ENCODE measurements at places on chromosomes 4 and X.
A peak's percentile ranks its signal among the peaks of the same experiment; 100 is the strongest.

DNA sequence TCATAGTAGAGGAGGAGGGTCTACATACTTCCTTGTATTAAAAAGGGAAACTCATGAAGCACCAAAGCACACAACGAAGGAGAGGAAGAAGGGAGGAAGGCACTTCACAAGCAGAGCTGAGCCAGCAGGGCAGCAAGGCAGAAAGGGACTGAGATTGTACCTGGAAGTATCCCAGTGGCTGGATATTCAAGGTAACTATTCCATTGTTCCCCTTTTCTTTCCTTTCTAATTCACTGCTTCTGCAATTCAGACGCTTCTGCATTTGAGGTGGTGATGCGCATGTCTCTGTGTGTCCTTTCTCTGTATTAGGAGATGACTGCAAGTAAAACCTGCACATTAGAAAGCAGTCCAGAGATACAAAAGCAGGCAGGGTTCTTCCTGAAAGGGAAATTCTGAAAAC lies 54.9 kb downstream of the UBQLN2 start:
- no peak for DNase-seq

DNA sequence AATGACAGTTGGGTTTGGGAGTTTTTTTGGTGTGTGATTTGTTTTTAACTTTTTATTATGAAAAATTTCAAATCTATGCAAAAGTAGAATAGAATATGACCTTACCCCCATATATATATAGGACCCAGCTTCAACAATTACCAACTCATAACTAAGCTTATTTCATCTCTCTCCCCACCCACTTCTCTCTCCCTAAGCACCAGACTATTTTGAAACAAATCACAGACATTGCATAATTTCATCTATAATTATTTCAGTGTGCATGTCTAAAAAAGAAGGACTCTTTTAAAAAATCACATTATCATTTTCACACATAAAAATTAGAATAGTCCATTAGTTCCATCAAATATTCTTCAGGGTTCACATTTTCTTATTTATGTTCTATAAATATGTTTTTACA lies 28.3 kb upstream of the NKX6-1 start:
- DNase-seq, result no peak

GRCh38 chrX:102684772-102685520 lies 27.3 kb upstream of the GPRASP2 start:
- DNase-seq, result no peak

DNA sequence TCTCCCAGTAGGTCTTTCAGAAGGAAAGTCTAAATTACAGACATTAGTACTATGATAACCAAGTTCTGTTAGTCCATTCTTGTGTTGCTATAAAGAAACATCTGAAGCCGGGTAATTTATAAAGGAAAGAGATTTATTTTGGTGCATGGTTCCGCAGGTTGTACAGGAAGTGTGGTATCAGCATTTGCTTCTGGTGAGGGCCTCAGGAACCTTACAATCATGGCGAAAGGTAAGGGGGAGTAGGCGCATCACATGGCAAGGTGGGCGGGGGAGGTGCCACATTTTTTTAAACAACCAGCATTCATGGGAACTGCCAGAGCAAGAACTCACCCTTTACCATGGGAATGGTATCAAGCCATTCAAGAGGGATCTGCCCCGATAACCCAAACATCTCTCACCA lies 26.2 kb upstream of the USP46 start:
- no peak for DNase-seq

DNA sequence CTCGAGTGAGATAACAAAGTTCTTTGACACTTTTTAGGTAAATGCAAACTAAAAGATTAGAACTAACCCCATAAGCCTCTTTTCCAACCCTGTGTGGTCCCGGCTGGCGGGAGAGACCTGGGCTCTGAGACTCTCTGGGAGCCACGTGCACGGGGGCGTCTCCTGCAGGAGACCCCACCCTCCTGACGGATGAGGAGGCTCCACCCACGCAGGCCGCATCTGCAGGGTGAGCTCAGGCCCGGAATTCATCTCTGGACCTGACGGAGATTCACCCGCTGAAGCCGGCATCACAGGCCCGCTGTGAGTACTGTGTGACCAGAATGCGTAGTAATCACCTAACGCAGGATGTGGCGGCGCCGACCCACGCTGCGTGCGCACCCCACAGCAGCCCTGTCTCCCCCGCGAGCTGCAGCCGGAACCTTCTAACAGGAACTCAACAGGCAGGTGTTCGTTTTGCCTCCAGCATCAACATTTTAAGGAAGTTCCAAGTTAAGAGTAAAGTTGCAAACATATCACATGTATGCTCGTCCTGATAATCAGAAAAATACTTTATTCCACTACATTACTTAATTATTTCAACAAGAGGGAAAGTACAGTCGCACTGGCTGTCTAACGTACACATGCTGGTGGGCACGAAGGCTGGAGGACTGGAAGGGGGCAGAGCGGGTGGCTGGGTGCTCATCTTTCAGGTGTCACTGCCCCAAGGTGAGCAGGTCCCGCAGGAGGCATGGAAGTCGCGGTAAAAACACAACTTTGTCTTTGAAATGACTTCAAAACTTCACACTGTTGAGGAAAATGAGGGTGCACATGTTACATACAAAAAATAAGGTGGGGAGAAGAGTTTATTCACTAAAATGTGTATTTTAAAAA lies 44.5 kb downstream of the FGFRL1 start:
- DNase-seq, result peak; percentile 65

DNA sequence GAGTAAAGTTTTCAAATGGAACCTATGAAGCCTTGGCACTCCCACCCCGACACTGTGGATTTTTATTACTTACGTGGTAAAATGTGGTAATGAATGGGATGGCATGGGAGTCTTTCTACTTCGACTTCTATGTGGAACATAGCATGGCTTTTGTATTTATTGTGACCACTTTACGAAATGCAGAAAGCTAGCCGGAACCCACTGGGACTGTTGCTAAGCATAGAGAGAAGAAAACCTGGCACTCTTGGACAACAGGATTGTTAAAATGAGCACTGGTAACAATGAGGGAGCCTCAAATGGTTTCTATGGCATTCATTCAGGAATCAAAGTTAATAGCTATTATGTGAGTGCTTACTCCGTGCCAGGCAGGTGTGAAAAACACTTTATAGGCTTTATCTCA lies 113.3 kb downstream of the PDS5A start:
- no peak for DNase-seq

DNA sequence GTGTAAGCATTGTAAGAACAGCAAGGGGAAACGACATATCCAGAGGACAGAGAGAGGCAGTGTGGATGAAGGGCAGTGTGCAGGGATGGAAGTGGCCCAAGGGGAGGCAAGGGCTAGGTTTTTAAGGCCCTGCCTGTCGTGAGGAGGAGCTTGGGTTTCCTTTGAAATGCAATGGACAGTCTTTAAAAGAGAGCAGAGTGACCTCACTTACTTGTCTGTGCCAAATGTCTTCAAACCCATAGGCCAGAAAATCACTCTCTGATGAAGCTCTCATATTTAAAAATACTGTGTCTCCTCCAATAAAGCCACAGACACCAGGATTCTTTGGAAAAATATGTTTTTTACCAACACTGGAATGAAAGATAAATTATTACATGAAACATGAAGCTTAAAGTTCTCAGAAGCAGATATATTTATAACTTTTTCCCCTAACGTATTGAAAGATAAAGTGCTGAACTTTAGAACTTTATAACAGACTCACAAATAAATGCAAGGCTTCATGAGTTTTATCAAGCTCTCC lies 19.2 kb upstream of the ATXN3L start:
- DNase-seq, result no peak

GRCh38 chr4:32499171-32499570 lies 1779.0 kb downstream of the PCDH7 start:
- DNase-seq, result no peak

- DNase-seq, result no peak
These were observed 56.4 kb upstream of the PLAC1 start for GRCh38 chrX:134714633-134715110.

DNA sequence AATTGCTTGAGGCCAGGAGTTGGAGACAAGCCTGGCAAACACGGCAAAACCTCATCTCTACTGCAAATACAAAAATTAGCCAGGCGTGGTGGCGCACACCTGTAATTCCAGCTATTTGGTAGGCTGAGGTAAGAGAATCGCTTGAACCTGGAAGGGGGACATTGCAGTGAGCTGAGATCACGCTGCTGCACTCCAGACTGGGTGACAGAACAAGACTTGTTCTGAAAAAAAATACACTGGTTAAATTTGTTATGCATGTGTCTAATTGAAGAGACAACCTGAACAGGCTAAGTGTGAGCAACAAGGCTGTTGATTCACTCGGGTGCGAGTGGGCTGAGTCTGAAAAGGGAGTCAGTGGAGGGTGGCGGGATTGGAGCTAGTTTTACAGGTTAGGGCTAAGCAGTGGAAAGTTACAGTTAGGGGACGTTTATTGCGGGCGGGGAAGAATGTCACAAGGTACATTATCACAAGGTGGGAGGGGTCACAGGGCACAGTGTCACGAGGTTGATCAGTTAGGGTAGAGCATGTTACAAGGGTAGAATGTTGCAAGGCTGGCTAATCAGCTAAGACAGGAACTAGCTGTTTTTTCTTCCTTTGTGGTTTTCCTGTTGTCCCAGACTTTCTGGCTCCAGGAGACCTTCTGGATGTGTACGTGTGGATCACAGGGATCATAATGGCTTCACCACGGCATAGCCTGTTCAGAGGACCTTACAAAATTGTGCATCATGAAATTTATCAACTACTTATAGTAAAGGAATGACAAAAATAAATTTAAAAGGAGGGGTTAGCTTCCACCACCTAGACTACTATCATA lies 115.8 kb downstream of the NAA11 start:
- no peak for DNase-seq

DNA sequence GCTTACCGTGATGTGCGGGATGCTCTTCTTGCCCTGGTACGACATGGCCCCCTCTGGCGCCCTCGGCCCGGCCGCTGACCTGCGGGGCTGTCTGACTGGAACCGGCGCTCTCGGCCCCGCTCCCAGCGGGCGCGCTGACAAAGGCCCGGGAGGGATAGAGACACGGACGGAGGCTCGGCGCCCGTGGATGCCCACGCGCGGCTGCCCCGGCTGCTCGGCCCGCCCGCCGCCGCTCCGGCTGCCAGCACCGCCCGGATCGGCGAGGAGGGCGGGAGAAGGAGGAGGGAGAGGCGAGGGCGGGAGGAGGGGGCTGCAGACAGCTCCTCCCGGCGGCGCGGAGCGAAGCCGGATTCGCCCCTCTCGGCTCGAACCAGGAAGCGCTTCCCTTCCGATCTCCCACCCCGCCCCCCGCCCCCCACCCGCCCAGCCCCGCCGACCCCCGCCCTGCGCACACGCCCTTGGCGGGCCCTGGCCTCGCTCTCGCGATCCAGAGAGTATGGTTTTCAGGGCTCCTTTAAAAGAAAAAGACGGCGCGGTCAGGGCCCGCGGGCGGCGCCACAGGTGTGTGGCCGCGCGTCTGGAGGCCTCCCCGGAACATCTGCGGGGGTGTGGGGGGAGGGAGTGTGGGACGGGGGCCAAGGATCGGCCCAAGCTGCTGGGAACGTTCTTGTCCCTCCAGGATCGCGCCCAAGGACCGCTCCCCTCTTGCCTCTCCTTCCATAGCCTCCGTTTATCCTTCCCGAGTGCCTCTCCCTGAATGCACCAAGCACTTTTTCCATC lies 4.5 kb downstream of the CRMP1 start:
- no peak for DNase-seq

GRCh38 chr4:129641179-129641578 lies 545.2 kb downstream of the C4orf33 start:
- DNase-seq, result no peak

DNA sequence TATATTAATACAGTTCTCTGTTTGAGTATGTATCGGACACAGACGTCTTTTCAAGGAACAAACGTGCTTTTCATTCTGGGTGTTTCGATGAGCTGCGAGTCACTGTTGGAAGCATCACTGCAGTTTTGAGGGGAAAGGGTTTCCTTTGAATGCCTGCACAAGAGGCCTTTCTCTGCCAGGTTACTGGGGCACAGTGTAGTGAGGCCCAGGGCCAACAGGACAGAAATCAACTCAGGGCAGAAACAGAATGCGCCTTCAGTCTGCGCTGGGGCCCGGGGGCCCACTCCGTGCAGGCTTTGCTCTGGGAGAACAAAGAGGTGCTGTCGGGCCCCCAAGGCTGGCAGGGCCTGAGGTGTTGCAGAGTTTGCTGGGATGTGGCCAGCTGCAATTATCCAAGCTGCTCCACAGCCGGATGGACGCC lies 2.3 kb upstream of the PPP2R3B start:
- DNase-seq, result no peak

GRCh38 chrX:55039471-55039870 lies 8.7 kb upstream of the ALAS2 start:
- no peak for DNase-seq

GRCh38 chr4:53899586-53900270 lies 164.7 kb downstream of the CHIC2 start:
- DNase-seq, result no peak

- DNase-seq, result no peak
These were observed 126.6 kb upstream of the GYPA start for GRCh38 chr4:144267084-144267483.

DNA sequence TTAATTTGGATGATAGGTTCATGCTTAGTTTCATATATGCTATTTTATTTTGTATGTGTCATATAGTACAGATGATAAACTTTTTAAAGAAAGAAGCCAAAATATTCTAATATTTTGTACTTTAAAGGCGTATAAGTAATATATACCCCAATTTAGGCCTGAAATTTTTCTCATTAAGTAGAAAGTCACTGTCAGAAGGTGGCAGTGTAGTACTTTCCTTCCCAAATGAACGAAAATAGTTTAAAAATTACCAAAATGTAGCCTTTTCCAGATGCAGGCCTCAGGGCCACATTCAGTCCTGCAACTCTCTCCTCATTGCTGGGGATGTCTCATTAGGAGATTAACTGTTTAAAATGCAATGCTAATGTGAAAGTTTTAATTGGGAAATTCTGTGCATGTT lies 1263.6 kb downstream of the C4orf33 start:
- DNase-seq, result no peak

DNA sequence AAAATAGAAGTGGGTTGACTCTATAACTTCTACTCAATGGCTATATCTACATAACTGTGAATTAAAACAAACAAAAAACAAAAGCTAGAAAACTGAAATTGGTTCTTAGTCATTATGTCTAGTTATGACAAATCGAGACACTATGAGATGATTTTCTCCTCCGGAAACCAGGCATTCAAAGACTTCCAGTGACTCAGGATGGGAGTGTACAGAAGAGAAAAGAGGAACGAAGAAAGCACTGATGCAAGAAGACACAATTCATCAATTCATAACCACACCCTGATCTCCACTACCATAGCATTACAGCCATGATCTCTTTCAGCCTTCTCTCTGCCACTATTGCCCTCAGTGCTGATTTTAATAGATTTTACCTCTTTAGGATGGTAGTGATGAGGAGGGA lies 253.6 kb downstream of the CBLL2 start:
- DNase-seq, result no peak

GRCh38 chr4:181213551-181213950 lies 1029.7 kb upstream of the TENM3 start:
- DNase-seq, result no peak

Measured in stimulated activated CD8-positive, alpha-beta memory T cell treated with anti-CD3 and anti-CD28 coated beads, Interleukin-7, amount 100 ng/mL, for 1 hour (primary cell).